Endothelial cell of coronary artery (primary cell): ENCODE measurements at places on chromosomes 11 and 22. TPM values are rescaled to one million over a fixed set of nuclear protein-coding genes. Genes with fewer than 3 reads are reported as not detected.

Gene SYCE3
- total RNA-seq = not detected in 2 replicates

Gene GRM5
- 0.18 TPM in 1 of 2 replicates, not detected in the other for total RNA-seq

Gene LINC01488
- not detected in 2 replicates for total RNA-seq

Gene PRODH
- under 0.01 and 0.09 TPM in 2 replicates for total RNA-seq

Gene RPL27A
- total RNA-seq = 1,153 and 1,244 TPM in 2 replicates

Gene COMMD9
- 18.0 and 23.9 TPM in 2 replicates for total RNA-seq

Gene MMP27
- not detected in 2 replicates for total RNA-seq

Gene IFT27
- 13.5 and 14.2 TPM in 2 replicates for total RNA-seq

Gene GAS2L1
- total RNA-seq = 14.7 and 23.1 TPM in 2 replicates

Gene TEAD1
- total RNA-seq = 15.5 and 37.2 TPM in 2 replicates

Gene PLET1
- total RNA-seq = not detected in 2 replicates

Gene ZC3H12C
- total RNA-seq = 10.8 and 13.6 TPM in 2 replicates
